Posterior vena cava (tissue), 2 donors: ENCODE measurements at places on chromosomes 6 and 20. TPM values are rescaled to one million over a fixed set of nuclear protein-coding genes. Genes with fewer than 3 reads are reported as not detected.

DNA sequence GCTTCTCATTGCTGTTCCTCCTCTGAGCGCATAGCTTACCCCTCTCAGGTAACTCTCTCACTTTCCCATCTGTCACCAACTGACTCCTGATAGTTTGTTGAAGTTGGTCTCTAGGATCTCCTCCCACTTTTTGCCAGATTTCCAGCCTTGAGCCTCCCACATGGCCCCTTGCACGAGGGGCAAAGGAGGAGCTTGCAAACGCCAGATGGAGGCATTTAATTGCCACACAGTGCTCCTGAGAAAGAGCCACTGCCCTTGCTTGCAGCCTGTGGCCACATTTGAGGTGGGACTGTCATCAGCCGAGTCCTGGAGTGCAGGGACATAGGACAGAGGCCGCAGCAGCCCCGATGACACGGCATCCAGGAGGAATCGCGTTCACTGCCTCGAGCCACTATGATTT, 348.7 kb downstream of the SMOC2 start:
- no peak for DNase-seq

GRCh38 chr6:28154357-28154756, 12.7 kb downstream of the ZKSCAN8 start:
- no peak for DNase-seq

DNA sequence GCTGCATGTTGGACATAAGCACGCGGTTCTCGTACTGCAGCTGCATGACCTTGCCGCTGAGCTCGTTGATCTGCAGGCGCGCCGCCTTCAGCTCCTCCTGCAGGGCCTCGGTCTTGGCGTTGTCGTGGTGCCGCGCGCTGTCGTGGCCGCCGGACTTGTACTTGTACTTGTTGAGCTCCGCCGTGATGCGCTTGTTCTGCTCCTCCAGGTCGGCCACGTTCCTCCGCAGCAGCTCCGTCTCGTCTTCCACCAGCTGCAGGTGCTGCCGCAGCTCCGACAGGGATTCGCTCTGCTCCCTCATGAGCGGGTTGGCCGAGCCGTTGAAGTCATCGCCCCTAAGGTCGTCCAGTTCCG, 16.6 kb upstream of the KIAA0408 start:
- DNase-seq: peak; percentile 78

- no peak for DNase-seq
Measured at GRCh38 chr20:58331961-58332551, 22.5 kb downstream of the RAB22A start.

DNA sequence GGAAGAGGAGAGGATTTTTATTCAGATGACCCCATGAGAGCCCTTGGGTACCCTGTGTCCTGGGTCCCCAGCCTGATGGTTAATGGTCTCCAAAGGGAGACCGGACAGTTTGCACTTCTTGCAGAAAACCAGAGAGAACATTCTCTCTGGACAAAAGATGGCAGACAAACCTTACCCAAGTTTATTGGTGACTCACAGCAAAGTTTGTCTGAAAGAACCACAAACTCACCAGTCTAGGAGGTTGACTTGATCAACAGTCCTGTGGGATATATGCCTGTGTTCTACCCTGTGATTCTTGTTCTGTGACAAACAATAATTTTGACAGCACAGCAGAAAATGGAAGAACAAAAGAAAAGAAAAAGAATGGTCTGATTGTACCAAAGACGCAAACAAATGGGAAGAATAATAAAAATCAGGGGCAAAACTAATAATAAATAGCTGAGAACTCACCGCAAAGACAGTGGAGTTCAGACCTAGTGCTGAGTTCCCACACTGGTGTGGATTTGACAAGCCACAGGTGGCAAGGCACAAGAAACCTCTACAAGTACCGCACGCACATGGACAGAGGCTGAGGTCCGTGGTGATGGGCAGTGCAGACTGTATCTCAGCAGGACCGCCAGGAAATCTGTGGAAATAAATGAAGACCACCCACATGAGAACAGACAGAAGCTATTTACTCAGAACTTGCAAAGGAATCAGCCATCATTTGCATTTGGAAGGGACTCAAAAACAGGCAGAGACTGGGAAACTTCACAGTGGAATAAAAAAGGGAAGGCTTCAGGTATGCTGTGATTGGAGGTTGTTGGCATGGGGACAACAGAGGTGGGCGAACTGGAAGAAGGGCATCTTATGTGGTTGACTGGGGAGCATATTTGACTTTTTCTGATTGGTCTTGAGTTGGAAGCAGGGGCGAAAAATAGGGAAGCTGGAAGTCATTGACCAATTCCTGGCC, 246.3 kb upstream of the RNF24 start:
- DNase-seq: no peak

GRCh38 chr6:106256201-106256968, 69.2 kb downstream of the ATG5 start:
- DNase-seq: no peak

GRCh38 chr6:150349546-150349945, 19.3 kb upstream of the IYD start:
- DNase-seq: no peak

- DNase-seq: no peak
Measured at GRCh38 chr6:132413499-132413802, 12.2 kb upstream of the MOXD1 start.

GRCh38 chr6:3390698-3391097, 66.2 kb downstream of the SLC22A23 start:
- peak; percentile 95 for DNase-seq

DNA sequence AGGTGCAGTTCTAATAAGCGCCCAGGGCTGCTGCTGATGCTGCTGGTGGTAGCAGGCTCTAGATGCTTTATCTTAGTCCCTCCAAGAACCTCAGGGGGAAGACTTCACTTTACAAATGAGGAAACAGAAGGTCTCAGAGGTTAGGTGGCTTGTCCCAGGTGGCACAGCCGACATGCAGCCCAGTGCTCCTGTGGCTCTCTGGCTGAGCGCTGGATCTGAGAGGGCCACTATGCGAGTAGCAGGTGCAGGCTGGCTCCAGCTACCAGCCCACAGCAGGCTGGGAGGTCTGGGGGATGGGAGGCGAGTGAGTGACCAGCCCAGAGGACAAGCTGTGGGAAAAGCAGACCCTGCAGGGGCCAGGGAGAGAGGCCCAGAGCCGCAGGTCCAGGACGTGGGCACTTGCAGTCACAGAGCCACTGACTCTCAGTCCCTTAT, 90.9 kb downstream of the PRND start:
- DNase-seq: no peak

DNA sequence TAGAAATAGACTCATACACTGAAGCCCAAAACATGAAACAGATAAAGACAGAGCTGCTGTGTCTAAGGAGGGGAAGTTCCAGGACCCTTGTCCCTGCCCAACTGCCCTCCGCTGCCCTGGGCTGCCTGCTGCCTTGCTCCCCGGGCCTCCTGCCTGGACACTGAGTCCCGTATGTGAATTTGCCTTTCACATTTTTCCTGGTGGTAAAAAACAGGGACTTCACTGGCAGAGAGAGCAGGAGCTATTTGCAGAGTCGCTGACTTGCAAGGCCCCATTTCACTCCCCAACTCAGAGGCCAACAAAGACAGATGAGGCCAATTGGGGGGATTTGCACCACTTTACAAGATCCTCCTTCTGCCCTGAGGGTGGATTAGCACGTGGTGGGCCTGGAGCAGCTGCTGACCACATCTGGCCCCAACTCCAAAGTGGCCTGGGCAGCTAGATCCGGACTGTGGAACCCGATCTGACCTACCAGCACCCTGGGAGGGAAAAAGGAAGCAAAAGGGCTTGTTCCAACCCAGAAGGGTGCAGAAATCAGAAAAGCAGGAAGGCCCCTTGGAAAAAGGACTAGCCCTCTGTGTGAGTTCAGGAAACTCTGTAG, 61.4 kb downstream of the NOL4L start:
- peak; percentile 76 for DNase-seq

DNA sequence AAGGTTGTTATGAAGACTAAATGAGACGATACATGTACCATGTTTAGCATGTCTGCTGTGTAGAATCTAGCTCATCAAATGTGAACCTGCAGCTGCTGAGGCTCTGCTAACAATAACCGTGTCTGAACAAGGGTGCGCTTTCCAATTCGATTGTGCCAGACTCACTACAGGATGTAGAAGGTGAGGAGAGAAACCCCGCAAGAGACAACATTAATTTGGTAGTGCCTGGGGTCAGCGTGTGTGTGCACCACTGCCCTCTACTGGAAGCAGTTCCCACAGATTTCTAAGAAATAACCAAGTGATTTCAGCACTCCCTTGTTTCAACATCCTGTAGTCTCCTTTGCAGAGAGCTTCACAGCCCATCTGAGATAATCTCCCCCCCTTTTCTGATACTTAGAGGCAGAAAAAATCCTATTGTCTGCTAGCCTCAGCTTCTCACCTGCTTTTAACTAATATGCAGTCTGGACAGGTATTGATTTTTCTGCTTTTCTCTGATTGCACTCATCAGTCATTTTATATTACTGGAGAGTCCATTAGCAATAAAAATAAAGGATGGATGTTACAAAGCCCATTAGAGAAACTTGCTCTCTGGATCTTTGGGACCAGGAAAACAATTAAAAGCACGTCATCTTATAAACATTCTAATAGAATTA, 96.7 kb upstream of the BACH2 start:
- DNase-seq: no peak

GRCh38 chr6:170497841-170498301, 55.2 kb downstream of the PSMB1 start:
- DNase-seq: no peak

DNA sequence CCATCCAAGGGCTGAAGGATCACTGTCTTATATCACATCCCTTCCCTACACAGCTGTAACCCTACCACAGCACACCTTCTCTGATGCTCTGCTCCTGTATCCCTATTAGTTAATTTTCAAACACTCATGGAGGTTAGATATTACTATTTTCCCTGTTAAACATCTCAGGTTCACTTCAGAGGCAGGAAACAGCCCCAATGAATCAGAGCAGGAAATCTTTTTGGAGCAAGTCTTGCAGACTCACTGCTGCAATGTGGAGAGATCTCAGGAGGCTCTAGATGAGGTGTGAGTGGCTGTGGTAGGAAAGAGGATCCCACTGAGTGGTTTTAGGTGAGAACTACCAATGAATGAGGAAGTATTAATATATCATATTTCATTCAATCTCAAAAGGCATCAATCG, 19.7 kb upstream of the HTR1B start:
- no peak for DNase-seq

DNA sequence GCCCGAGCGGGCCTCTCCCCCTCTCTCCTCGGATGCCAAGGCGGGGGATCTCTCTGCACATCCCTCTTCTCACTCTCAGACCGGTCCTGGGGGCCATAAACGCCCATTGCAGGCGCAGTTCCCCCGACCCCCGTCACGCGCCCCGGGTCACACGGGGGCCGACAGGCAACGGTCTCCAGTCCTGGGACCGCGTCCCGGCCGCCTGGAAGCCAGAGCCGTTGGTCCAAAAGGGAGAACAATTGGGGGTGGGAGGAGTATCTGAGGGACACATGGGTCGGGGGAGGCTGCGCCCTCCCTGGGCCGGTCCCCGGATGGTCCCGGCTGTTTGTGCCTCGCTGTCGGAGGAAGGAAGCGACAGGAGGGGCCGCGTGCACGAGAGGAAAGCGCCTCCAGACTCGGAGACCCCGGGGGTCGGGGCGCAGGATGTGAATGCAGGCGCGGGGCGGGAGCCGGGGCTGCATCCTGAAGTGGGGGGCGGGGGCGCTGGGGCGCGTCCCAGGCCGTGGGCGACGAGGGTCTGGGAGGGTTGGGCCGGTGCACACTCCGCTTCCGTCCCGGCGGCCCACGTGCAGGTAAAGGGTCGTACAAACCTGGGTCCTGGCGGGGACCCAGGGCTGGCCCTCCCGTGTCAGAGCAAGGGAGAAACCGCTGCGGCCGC, 903 bp downstream of the SLC4A11 start:
- no peak for DNase-seq

DNA sequence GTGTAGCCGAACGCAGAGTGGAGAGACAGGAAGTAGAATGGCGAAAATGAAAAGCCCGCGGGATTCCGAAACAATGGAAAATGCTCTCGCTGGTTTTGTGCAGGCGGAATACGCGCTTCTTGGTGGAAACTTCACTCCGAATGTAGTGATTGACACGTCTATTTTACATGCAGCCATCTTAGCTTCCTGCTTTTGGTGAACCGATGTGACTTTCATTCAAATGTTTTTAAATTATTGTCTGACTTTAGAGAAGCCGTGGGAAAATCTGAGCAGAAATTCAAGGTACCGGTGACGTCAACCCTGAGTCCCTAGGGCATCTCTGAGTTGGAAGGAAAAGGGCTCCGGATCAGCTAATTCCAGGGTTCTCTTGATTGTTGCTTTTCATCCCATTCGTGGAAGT, 11.4 kb downstream of the GPX5 start:
- DNase-seq: no peak

GRCh38 chr20:57384953-57385761, 6.0 kb upstream of the RBM38 start:
- peak; percentile 69 for DNase-seq

GRCh38 chr6:154792325-154792724, 59.1 kb downstream of the SCAF8 start:
- no peak for DNase-seq

DNA sequence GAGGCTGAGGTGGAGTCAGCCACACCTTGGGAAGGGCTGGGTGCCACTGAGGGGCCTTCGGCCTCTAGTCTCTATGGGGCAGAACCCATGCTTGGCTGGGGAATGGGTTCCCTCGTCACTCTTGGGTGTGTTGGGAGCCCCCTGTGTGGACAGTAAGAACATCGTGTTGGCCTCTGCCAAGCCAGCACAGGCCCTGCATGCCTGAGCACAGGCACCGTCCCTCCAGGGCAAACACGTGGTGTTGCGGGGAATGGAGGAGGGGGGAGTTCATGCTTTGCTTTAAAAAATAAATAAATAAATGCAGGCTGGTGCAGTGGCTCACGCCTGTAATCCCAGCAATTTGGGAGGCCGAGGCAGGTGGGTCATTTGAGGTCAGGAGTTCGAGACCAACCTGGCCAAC, 63.0 kb downstream of the EZR start:
- no peak for DNase-seq

DNA sequence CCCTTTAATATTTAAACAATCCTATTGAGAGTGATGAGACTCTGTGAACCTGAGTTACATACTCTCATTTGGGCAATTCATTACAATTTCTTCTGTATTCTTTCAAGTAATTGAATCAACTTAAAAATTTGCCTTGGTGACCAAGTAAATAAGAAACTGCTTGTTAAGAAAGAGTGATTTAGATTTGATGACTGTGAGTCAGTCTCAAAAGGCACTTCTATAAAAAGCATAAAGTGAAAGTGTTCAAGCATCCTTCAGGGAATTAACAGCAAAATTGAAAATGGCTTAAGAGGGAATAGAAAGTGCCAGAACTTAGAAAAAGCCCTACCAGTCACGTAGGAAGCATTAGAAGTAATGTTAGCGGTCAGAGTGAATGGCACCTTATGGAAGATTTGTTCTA, 654.7 kb downstream of the EPM2A start:
- no peak for DNase-seq

Gene NCOA3
- 46.6 TPM for total RNA-seq

Gene HLA-DQB2
- 4.3 TPM for total RNA-seq

Gene DHX35
- total RNA-seq: 13.9 TPM

Gene SPATA25
- total RNA-seq: 9.6 TPM

Gene SCGN
- not detected for total RNA-seq

Gene GMPR
- total RNA-seq: 14.7 TPM

Gene LY6G5C
- total RNA-seq: 1.7 TPM

Gene CST8
- total RNA-seq: not detected

Gene OPRM1
- total RNA-seq: not detected

Gene FAM209B
- total RNA-seq: 0.65 TPM

Gene NTSR1
- total RNA-seq: not detected
